Osteoblast (primary cell): ENCODE measurements at places on chromosomes 7 and 10. TPM values are rescaled to one million over a fixed set of nuclear protein-coding genes. Genes with fewer than 3 reads are reported as not detected.
A peak's percentile ranks its signal among the peaks of the same experiment; 100 is the strongest.

Gene CYP2C9
- not detected in 2 replicates for total RNA-seq

DNA sequence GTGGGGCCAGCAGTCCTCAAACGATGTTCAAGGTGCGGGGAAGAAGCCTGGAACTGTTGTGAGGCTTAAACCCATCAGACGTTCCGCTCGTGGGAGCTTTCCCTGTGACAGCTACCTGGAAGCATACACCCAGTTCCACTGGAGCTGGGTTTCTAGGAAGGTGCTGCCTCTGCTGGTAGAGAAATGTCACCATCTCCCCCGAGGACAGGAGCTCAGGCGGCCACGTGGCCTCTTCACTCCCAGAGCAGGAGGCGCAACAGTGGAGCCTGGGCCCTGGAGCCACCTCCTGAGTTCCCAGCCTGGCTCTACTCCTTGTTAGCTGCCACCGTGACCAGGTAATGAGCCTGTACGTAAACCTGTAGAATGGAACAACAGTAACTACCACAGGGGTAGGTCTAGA is 156.1 kb downstream of the ADARB2 start:
- DNase-seq, result no peak

GRCh38 chr10:130782467-130782866 is 529.1 kb downstream of the TCERG1L start:
- no peak for DNase-seq

Gene ENTPD1
- total RNA-seq, result 7.6 and 10.6 TPM in 2 replicates

DNA sequence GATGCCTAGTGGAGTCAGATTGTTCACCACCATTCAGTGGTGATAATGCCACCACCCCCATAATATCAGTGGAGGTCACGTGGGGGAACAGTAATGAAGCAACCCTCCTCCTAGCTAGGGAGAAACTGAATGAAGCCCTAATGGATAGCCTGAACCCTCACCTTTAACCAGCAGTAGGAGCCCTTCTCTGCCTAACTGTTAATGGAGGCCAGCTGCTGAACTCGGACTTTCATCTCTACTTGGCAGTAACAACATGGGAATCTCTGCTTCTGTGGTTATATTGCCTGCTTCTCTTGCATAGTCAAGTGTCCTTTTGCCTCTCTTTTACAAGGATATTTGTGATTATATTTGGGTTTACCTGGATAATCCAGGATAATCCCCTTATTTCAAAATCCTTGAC is 1097.9 kb downstream of the REEP3 start:
- no peak for DNase-seq

GRCh38 chr10:3400348-3400747 is 227.8 kb upstream of the PITRM1 start:
- DNase-seq, result no peak

DNA sequence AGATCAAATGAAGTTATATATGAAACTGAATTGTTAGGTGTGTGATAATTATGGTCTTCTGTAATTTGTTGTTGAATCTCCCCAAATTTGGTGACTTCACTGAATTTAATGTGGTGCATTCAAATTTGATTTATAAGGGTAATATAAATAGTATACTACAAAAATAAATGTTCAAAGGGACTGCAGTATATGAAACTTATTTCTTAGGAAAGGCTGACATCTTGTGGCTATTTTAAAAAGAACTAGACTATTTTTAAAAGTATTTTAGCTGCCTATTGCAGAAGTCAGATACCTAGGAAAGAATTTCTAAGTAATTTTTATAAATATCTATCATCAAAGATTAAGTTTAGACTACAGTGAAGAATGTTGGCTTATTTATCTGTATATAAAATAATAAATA is 36.6 kb downstream of the ATRNL1 start:
- DNase-seq, result no peak

Gene COL1A2
- total RNA-seq, result 8,305 and 11,912 TPM in 2 replicates

- no peak for DNase-seq
Measured at GRCh38 chr10:107415446-107415845, 250.9 kb upstream of the SORCS1 start.

GRCh38 chr7:158112571-158113320 is 474.9 kb downstream of the PTPRN2 start:
- DNase-seq, result peak; percentile 25

GRCh38 chr7:7834761-7835160 is 116.4 kb upstream of the RPA3 start:
- DNase-seq, result no peak

- no peak for DNase-seq
Measured at GRCh38 chr7:12090757-12091221, 120.3 kb upstream of the TMEM106B start.
